Left renal pelvis (tissue), 4 donors: ENCODE measurements at places on chromosomes 11 and 22. TPM values are rescaled to one million over a fixed set of nuclear protein-coding genes. Genes with fewer than 3 reads are reported as not detected.

SHISA8 gene
- 0.22 TPM for polyA plus RNA-seq

CREB3L1 gene
- polyA plus RNA-seq, result 15.7 TPM

GUCD1 gene
- polyA plus RNA-seq, result 87.6 TPM

DNA sequence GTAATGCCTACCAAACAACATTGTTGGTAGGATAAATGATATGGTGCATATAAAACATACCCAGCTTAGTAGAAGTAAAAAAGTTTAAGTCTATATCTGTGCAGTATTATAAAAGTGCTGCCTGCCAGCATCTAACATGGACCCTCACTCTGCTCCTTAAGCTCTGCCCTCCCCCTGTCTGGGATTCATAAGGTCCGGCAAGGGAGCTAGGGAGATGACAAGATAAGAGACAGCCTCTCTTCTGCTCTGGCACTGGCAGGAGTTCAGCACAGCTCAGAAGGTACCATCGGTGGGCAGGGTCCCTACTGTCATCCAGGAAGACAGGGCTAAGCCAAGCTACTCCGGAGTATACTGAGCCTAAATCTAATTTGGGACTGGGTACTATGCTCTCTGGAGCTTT lies 42.8 kb downstream of the TRIM66 start:
- DNase-seq, result no peak

GRCh38 chr11:128210148-128210940 lies 377.0 kb downstream of the ETS1 start:
- DNase-seq, result peak; percentile 48

- DNase-seq, result no peak
Observed at GRCh38 chr11:7413961-7414915, 71.1 kb upstream of the OLFML1 start.

DNA sequence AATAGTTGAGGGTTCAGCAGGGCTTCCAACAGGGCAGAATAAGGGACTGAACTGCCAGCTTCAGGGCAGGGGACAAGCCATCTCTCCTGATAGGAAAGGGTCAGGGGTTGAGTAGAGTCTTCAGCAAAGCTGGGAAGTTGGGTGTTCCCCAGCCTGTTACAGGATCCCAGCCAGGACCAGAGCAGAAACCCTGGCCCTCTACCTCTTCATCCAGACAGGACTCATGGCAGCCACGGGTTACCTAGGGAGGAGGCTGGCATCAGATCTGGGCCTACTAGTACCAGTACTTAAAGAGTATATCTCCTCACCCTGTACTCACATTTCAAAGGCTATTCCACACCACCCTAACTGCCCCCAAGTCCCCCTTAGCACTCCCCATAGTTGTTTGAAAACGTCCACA lies 2.4 kb upstream of the TAF10 start:
- no peak for DNase-seq

DNA sequence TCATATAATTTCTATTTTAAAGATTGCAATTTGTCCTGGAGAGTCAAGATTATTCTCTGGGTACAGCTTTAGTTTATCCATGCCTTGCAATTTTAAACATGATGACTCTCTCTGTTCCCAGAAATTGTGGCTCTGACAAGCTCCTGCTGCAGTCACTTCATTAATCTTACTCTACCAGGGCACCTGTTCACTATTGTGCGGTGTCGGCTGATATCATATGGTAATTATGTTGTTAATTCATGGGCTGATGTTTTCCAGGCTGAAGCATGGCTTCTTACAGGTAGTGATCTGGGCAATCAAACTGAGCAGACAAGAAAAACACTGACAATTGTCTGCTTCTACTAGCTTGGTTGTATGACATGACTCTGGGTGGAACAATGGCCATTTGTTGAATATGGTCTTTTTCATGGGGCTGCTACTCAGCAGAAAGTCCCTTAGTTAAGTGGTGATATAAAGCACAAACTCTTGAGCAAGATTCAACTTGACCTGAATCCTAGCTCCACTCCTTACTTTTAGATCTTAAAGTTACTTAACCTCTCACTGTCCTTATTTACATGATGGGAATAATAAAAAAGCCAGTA lies 230.7 kb downstream of the FAT3 start:
- DNase-seq, result no peak

GRCh38 chr22:44884562-44884961 lies 125.2 kb downstream of the PHF21B start:
- DNase-seq, result no peak
